Hematopoietic multipotent progenitor cell treated with erythropoietin and hydrocortisone succinate and interleukin-3 and kit ligand, for 15 days (in vitro differentiated cells): ENCODE measurements at places on chromosomes 12 and 14.

DNA sequence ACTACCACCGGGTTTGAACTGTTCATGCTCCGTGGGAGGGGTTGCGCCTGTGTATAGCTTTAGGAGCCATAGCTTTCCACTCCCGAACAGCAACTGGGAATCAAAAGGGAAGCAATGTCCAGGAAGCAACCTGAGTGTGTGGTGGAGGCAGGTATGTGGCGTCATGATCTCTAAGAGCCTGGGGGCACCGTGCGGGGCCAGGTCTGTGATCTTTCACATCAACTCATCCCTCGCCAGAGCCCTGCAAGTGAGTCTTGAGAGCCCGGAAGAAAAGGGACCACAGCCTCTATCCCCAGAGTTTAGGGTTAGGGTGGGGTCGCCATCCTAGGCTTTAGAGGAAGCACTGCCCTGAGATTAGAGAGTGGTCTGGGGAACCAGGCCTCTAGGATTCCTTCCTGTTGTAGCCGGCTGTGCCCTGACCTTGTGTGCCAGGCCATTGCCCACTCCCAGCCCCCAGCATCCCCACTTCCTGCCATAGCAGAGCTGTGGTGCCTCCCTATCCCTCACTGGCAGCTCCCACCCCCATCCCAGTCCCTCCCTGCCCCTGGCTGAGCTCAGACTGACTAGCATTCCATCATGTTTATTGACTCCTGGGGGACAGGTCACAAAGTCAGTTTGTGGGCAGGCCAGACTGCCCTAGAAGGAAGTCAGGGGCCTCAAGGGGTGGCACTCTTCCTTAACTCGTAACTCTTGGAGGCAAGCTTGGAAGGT lies 745 bp upstream of the ADCY4 start:
- no peak for DNase-seq

- DNase-seq = peak; percentile 28
These were observed 378.7 kb downstream of the PRKD1 start for GRCh38 chr14:29548948-29549370.

- no peak for DNase-seq
These were observed at the start of gene TMEM179 for GRCh38 chr14:104604458-104605449. Gene TMEM179 (minus strand): TSS chr14:104604772. CDS start chr14:104604741, 31 bp downstream.

- DNase-seq = no peak
These were observed 22.8 kb downstream of the ERC1 start for GRCh38 chr12:1013618-1014489.

- DNase-seq = no peak
These were observed 33.5 kb downstream of the MED13L start for GRCh38 chr12:116244001-116244400.

GRCh38 chr12:96108321-96108720 lies 72.9 kb upstream of the LTA4H start:
- DNase-seq = no peak
